ENCODE measurements at places on chromosomes 3 and 15.

GRCh38 chr3:133445108-133445507, 45.3 kb downstream of the BFSP2 start:
- no peak for DNase-seq

DNA sequence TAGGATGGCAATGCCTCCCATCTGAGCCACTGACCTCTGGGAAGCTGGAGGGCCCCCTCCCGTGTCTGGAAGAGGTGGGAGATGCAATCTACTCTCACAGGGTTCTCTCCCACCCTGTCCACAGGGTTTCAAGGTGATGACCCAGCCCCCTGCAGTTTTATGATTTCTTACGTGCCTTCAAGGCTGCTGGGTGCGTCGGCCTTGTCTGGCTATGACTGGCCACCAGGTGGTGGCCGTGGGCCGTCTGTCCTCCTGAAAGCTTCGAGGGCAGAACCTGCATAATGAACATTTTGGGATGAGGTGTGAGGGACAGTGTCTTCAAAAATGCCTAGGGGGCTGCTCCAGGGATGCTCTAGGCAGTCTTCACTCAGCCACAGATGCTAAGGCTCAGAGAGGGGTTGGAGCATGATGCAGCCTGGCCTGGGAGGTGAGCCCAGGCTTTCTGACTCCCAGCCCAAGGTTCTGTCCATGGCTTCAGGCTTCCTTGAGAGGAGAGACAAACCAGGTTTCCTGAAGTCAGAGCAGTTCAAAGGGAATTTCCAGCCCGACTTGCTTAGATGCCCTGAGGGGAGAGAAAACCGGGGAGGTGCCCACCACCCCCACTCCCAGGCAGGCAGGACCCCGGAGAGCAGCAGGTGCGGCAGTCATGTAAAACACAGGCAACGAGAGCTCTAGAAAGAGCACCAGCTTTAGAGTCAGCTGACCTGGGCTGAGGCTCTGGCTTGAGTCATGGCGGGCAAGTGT, 18.7 kb downstream of the ISG20 start:
- no peak for DNase-seq

DNA sequence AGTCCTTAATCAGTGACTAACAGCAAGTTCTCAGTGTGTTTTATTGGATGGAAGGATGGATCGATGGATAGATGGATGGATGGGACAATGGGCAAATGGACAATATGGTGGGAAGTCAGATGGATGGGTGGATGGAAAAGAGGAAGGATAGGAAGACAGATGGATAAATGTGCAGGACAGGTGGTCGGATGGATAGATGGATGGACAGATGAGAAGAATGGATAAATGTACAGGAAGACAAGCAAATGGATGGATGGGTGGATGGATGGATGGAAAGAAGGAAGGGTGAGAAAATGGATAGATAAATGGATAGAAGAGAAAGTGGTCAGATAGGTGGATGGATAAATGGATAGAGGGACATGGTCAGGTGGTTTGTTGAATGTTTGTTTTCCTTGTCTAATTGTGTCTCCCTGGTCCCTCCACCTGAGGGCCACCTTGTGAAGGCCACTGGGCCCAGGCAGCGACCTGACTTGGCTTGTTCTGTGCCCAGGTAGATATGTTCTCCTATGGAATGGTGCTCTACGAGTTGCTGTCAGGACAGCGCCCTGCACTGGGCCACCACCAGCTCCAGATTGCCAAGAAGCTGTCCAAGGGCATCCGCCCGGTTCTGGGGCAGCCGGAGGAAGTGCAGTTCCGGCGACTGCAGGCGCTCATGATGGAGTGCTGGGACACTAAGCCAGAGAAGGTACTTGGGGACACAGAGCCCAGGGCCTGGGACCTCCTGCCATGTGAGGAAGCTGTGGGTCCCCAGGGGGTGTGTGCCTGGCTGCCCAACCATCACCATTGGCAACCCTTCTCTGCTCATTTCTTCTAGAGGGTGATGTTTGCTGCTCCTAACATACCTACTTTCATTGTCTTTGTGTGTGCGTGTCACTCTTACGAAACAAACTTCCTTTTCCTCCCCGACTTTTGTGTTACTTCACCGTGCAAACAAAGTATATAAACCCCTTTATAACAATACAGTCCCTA, 137.5 kb downstream of the LRRK1 start:
- DNase-seq = no peak

- DNase-seq = no peak
These were observed 25.7 kb downstream of the LIPC start for GRCh38 chr15:58457466-58457965.

GRCh38 chr3:101898752-101899169, 49.4 kb downstream of the NFKBIZ start:
- DNase-seq = no peak

Measured in fibroblast of skin of left biceps (primary cell).